ENCODE measurements at places on chromosomes 1 and 21. TPM values are rescaled to one million over a fixed set of nuclear protein-coding genes. Genes with fewer than 3 reads are reported as not detected.

DNA sequence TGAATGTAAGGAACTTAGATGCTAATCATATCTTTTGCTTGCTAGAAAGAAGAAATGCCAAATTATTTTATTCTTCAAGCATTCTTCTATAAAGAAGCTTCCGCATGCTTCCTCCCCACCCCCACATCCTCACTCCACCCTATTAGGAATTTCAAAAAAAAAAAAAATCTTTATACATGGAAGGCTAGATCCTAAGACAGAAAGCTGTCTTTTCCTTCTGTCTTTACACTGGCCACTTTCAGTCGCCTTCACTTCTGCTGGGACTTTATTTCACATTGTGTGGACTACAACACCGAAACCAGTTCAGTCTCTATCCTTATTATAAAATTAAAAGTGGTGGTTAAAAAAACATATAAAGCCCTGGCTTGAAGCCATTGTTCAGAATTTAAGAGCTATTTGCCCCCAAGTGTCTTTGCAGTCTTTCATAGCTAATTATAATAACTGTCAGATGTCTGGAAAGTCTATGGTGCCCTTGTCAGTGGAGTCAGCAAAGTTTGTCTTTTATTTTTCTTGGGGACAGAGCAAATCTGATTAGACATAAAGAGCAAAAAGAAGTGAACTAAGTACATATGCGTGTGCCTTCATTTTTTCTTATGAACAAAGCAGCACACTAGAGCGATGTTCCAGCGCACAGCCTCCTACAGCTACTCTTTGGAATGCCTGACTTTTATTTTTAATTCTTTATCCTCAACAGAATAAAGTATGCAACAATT is 297.7 kb downstream of the PTPRC start:
- no peak for DNase-seq

GRCh38 chr1:30817077-30817438 is 59.5 kb upstream of the LAPTM5 start:
- DNase-seq: no peak

Gene ABL2
- 9.0 TPM for total RNA-seq

Gene PAX7
- total RNA-seq: not detected

Gene PIGV
- 5.6 TPM for total RNA-seq

DNA sequence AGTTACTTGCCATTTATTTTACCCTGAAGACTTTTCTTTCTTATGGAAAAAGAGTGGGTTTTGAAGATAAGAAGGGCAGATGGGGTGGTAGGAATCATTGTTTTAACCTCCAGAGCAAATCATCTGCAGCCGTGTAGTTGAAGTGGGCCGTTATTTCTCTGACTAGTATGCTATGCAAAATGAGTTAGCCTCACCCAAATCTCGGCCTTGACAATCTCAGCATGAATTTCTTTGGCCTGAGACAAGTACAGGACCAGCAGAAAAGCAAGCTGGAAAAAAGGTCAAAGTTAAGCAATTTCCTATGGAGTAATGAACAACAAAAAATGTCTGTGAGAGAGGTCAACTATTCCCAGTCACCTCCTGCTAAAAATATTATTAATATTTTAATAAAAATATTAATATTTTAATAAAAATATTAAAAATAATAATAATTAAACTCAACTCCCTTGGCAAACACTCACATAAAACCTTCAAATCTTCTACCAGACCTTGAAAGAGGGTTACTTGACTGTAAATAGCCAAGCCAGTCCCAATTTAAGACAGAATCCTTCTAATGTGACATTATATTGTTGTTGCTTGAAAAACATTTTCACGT is 6.8 kb upstream of the TEKT2 start:
- DNase-seq: no peak

- DNase-seq: peak; percentile 84
These were observed 14.0 kb downstream of the RNF187 start for GRCh38 chr1:228500901-228501871.

- no peak for DNase-seq
These were observed 27.8 kb downstream of the CBR1 start for GRCh38 chr21:36097427-36098181.

DNA sequence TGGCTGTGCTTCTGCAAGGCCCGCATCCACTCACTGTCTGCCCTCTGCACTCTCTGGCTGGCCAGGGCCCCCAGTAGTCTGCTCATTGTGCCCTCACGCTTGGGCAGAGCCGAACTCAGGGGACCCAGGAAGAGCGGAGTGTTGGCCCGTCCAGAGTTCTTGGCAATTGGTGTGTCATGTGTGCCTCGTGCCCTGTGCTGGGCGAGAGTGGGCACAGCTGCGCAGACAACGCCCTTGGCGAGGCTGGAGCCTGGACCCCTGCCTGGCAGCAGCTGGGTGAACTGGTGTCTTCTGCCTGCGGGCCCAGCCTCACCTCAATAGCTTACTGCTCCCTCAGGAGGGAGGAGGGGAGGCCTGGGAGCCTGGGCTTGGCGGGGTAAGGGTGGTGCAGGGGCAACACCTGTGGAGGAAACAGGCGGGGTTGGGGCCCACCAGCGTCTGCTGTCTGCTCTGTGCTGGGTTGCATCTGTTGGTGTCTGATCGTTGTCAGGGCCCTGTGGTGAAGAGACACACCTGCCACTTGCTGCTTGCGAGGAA is 2.1 kb downstream of the GUK1 start:
- DNase-seq: no peak

- DNase-seq: no peak
These were observed 333.9 kb upstream of the ADAMTS5 start for GRCh38 chr21:27300770-27301169.

Gene TSPEAR
- 3.3 TPM for total RNA-seq

DNA sequence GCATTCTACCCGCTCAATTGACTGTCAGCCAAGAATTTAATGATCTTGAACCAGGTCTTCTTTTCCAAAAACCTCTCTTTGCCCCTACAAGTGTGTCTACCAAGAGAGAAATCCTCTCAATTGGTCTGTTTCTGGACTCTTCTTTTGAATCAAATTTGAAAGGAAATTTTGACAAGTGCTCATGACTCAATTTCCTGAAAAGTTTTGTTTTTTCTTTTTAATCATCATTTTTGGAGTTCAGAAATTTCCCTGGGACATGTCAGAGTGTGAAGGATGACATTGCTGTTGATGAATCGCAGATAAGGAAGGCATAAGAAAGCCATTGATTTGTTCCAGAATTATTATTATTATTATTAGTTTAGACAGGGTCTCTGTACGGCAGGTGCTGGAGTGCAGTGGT is 88.2 kb upstream of the AKT3 start:
- DNase-seq: no peak

Gene PHC2
- total RNA-seq: 105 TPM

GRCh38 chr1:101408212-101409042 is 171.6 kb downstream of the S1PR1 start:
- DNase-seq: no peak

DNA sequence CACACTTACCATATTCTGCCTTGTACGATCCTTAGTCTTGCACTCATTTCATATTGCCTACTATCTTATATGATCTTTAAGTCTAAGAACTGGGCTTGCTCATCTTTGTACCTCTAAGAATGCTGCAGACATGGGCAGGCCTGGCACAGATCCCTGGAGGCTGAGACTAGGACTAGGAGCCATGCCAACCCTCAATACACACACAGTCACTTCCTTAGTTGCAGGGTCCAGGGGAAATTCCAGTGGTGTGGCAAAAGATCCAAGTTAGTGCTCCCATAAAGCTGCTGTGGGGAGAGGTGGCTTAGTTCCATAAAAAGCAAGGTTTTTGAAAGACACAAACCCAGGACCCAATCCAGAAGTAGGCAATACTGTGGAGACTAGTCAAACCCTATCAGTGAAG is 59.9 kb downstream of the CYYR1 start:
- DNase-seq: no peak

Gene C8A
- not detected for total RNA-seq

Gene CHRNB2
- total RNA-seq: not detected

- peak; percentile 72 for DNase-seq
These were observed at the start of gene PGBD5 for GRCh38 chr1:230426246-230427093. TSS of gene PGBD5 (minus strand) at chr1:230426332. CDS start at chr1:230425928, 404 bp downstream.

Gene GSTM4
- 36.8 TPM for total RNA-seq

Gene OLFM3
- not detected for total RNA-seq

Measured in left ventricle myocardium inferior (tissue), 1 donor.